ENCODE measurements at places on chromosomes 5 and 9. TPM values are rescaled to one million over a fixed set of nuclear protein-coding genes. Genes with fewer than 3 reads are reported as not detected.

- no peaks in the 10 kb centered on the region for H3K4me1 ChIP-seq
- DNase-seq: no peak
- no peaks in the 10 kb centered on the region for H3K36me3 ChIP-seq
- no peaks in the 10 kb centered on the region for H3K27me3 ChIP-seq
- no peak overlapping the region for H3K4me3 ChIP-seq
These were observed 143.8 kb downstream of the FBXL7 start for GRCh38 chr5:15643731-15644130.

DNA sequence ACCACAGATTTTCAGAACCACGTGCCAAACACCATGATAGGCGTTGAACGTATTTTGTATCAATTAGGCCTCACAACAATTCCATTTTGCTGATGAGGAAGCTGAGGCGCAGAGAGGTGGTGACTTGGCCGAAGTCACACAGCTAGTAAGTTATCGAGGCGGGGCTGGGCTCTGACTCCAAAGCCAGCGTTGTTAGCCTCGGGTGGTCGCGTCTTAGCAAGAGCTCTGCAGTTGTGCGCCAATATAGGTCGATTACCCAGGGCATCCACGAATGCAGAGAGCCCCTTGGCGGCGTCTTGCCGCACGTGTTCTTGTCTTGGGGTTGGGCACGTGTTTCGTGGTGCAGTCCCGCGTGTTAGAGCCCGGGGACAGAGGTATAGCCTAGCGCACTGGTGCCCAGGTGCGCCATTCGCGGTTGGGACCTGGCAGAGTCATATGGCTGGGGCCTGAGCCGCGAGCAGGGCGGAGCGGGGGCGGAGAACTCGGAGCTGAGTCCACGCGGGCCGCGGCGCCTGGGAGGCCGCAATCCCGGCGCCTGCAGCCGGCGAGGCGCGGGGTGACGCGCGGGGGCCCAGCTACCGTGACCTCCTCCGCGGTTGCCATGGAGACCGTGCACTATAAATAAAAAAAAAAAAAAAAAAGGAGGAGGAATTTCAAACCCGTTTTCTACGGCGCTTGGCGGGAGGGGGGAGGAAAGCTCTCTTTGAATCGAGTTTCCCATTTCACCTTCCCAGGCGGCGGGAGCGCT lies 62.3 kb downstream of the CXXC5 start:
- peak; percentile 68 for DNase-seq
- H3K4me1 ChIP-seq: peaks cover 36% of the 10 kb centered on the region
- H3K27me3 ChIP-seq: peaks cover 31% of the 10 kb centered on the region
- H3K36me3 ChIP-seq: no peaks in the 10 kb centered on the region

DNA sequence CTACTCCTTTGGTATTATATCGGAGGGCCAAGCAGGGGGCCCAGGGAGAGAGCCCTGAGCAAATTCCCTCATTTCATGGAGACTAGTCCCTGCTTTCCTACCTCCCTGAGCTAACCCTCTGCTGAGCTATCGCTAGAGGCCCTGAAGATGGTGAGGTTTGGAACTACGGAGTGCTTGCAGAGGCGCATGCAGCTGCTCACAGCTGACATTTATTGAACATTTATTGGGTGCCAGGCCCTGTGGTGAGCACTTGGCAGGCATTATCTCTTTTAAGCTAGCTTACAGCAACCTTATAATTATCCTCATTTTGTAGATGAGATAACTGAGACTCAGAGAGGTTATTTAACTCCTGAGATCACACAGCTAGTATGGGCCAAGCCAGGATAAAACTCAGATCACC lies 9.8 kb downstream of the FAT2 start:
- H3K4me1 ChIP-seq: peaks cover 6% of the 10 kb centered on the region
- H3K27ac ChIP-seq: no peak overlapping the region
- DNase-seq: no peak
- no peaks in the 10 kb centered on the region for H3K36me3 ChIP-seq
- no peak overlapping the region for H3K4me3 ChIP-seq

DNA sequence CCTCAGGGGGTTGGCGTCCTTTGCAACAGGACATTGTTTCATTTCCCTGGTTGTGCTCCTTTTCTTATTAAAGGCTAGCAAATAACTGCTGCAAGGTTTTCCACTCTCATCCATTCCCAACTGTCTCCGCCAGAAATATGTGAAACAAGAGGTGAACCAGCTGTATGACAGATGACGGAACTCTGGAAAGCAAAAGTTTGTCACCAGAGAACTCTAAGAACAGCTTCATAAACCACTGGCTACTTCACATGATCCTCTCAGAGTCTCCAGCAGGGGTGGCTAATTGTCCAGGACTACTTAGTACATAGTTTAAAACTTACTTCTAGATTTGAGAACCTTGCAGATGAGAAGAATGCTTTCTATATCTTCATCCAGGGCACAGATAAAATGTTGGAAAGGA lies 195.9 kb upstream of the RAD23B start:
- no peak overlapping the region for H3K27ac ChIP-seq
- no peaks in the 10 kb centered on the region for H3K27me3 ChIP-seq
- no peaks in the 10 kb centered on the region for H3K4me1 ChIP-seq
- H3K4me3 ChIP-seq: no peak overlapping the region
- no peak for DNase-seq
- no peaks in the 10 kb centered on the region for H3K36me3 ChIP-seq

DNA sequence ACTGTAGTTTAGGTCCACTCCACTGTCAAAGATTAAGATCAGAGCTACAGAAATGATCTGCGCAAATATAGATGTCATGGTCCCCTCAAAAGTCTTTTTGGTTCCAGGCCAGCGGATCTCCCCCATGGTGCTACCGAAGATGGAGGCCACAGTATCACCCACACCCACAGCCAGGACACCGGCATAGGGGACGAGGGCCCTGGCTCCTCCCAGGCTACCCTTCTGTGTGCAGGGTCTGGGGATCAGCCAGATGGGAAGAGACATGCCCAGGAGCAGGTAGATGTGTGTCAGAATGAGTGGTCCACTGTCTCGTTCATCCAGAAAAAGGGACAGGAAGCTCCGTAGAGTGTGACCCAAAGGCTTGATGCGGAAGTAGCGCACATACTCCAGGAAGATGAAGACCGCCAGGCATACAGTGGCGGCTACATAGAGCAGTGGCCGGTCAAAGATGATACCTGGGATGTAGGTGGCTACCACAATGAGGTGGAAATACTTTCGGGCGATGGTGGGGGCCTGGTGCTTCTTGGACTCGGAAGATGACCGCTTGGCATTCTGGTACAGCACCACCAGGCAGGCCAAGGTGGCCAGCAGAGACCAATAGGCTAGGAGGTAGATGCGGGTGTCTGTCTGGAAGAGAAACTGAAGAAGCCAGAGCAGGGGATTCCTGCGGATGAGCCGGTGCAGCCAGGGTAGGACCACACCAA lies 1.5 kb downstream of the DOLK start:
- DNase-seq: no peak
- no peaks in the 10 kb centered on the region for H3K27me3 ChIP-seq
- peaks cover 47% of the 10 kb centered on the region for H3K4me1 ChIP-seq
- H3K4me3 ChIP-seq: peak overlapping the region; percentile 74
- no peak overlapping the region for H3K27ac ChIP-seq
- peaks cover 26% of the 10 kb centered on the region for H3K36me3 ChIP-seq

GRCh38 chr5:141359790-141360426 lies at the start of gene PCDHGB2:
Gene PCDHGB2, plus strand, starts transcription at chr5:141359994. Its CDS starts 142 bp downstream, at chr5:141360136.
- peak within 1 kb of the TSS; percentile 41 for H3K4me3 ChIP-seq
- no peak for DNase-seq
- H3K36me3 ChIP-seq: no peaks in the 10 kb centered on the region
- H3K4me1 ChIP-seq: no peaks in the 10 kb centered on the region
- no peak within 1 kb of the TSS for H3K27ac ChIP-seq

DNA sequence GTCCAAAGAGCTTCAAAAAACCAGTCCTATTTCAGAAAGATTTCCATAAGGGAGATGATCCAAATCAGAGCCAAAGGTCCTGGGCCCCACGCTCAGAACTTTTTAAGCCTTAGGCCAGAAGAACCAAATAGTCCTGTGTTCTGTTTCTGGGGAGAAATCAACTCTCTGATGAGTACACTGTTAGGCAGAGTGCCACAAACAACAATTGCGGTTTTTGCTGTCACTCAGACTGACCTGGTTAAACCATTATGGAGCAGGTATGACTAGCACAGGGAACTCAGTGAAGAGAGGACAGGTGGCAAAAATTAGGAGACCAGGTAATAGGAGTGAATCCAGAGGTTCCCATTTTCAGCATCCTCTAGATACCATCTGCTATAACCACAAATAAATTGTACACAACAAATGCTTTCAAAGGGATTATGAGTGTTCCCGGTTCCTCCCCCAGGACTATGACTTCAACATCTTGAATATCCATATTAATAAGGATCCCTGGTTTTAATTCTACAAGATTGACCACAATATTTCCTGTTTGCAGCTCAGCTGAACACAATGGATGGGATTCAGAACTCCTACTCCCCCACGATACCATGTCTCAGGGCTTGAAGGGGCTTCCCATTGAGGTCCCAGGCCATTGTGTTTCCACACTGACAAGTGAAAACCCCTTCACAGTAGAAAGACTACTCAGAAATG lies 52.1 kb upstream of the FREM1 start:
- DNase-seq: no peak
- H3K4me1 ChIP-seq: no peaks in the 10 kb centered on the region
- H3K27me3 ChIP-seq: no peaks in the 10 kb centered on the region
- no peak overlapping the region for H3K4me3 ChIP-seq
- H3K27ac ChIP-seq: no peak overlapping the region

DNA sequence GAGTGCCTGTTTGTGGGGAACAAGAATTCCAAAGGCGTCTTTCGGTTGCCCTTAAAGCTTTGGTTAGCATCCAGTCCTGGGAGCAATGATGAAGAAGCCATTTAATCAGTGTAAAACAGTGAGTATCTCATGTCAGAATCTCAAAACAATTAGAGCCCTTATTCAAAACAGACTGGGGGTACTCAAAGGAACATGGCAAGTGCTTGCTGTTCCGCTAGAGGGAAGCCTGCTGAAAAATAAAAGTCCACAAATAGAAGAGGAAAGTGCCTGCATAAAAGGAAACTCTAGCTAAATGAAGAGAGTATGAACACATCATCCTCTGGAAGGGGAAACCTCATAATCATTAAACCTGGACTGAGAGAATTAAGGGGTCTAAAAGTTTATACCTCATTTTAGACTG lies 26.4 kb downstream of the FBXL7 start:
- H3K36me3 ChIP-seq: no peaks in the 10 kb centered on the region
- H3K27me3 ChIP-seq: no peaks in the 10 kb centered on the region
- H3K4me3 ChIP-seq: no peak overlapping the region
- no peak overlapping the region for H3K27ac ChIP-seq

- H3K27me3 ChIP-seq: no peaks in the 10 kb centered on the region
- no peaks in the 10 kb centered on the region for H3K4me1 ChIP-seq
- H3K27ac ChIP-seq: no peak overlapping the region
These were observed 539.6 kb upstream of the CLINT1 start for GRCh38 chr5:158398360-158399201.

Gene IL7R
- total RNA-seq: 168 TPM

- H3K27me3 ChIP-seq: no peaks in the 10 kb centered on the region
These were observed 18.2 kb upstream of the SPOUT1 start for GRCh38 chr9:128847803-128848202.

GRCh38 chr5:83077662-83078261 lies 415 bp downstream of the XRCC4 start:
- no peaks in the 10 kb centered on the region for H3K27me3 ChIP-seq
- no peaks in the 10 kb centered on the region for H3K36me3 ChIP-seq
- peak overlapping the region; percentile 88 for H3K4me3 ChIP-seq
- DNase-seq: no peak
- H3K4me1 ChIP-seq: peaks cover 39% of the 10 kb centered on the region

GRCh38 chr9:36559036-36559695 lies 13.5 kb upstream of the MELK start:
- no peaks in the 10 kb centered on the region for H3K36me3 ChIP-seq
- no peak overlapping the region for H3K27ac ChIP-seq
- H3K4me3 ChIP-seq: no peak overlapping the region
- no peak for DNase-seq
- H3K27me3 ChIP-seq: no peaks in the 10 kb centered on the region
- H3K4me1 ChIP-seq: no peaks in the 10 kb centered on the region

GRCh38 chr9:136438548-136439480 lies 831 bp downstream of the INPP5E start:
- H3K27ac ChIP-seq: peak overlapping the region; percentile 78
- H3K27me3 ChIP-seq: no peaks in the 10 kb centered on the region
- H3K4me3 ChIP-seq: peak overlapping the region; percentile 96
- H3K36me3 ChIP-seq: peaks cover 39% of the 10 kb centered on the region
- peaks cover 32% of the 10 kb centered on the region for H3K4me1 ChIP-seq

DNA sequence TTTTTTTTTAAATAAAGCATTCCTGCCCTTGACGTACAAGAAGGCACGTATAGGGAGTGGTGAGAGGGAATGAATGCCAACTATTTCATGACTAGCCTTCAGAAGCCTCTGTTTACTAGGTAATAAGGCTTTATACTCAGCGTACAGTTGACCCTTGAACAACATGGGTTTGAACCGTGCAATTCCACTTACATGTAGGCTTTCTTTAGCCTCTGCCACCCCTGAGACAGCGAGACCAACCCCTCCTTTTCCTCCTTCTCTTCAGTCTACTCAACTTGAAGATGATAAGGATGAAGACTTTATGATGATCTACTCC lies 22.5 kb downstream of the CDC42SE2 start:
- peaks cover 10% of the 10 kb centered on the region for H3K36me3 ChIP-seq
- peaks cover 16% of the 10 kb centered on the region for H3K4me1 ChIP-seq
- H3K4me3 ChIP-seq: no peak overlapping the region
- DNase-seq: no peak
- no peaks in the 10 kb centered on the region for H3K27me3 ChIP-seq

GRCh38 chr5:89277816-89278215 lies 394.8 kb upstream of the MEF2C start:
- H3K4me3 ChIP-seq: no peak overlapping the region
- peaks cover 5% of the 10 kb centered on the region for H3K4me1 ChIP-seq
- H3K27me3 ChIP-seq: no peaks in the 10 kb centered on the region

- no peaks in the 10 kb centered on the region for H3K27me3 ChIP-seq
- H3K27ac ChIP-seq: no peak overlapping the region
- DNase-seq: peak; percentile 40
- H3K36me3 ChIP-seq: no peaks in the 10 kb centered on the region
These were observed 1366.1 kb upstream of the CDH9 start for GRCh38 chr5:28404363-28405071.

Measured in lower lobe of right lung (tissue), 2 donors.